ENCODE measurements at places on chromosomes 11 and 22.

DNA sequence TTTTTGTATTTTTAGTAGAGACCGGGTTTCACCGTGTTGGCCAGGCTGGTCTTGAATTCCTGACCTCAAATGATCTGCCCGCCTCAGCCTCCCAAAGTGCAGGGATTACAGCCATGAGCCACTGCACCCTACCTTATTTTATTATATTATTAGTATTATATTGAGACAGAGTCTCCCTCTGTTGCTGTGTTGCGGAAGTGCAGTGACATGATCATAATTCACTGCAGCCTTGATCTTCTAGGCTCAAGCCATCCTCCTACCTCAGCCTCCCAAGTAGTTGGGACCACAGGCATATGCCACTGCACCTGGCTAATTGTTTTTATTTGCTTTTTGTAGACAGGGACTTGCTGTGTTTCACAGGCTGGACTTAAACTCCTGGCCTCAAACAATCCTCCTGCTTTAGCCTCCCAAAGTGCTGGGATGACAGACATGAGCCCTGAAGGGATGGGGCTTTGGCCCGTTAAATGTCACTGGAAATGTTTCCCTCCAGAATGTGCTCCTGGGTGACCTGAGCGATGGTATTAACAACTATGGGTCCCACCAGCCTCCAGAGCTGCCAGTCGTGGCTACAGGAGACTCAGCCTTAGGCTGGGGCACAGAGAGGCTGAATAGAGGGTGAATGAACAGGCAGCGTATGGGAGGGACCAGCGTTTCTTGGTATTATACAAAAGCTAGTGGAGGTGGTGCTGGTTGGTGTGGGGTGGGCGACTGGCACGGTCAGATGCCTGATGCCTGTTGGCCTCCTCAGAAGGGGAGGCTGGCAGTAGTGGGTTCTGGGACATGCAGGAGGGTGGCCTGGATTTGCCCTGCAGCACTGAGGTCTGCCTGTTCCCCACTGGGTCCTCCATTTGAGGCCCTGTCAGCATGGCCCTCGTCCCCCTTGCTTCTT is 7.3 kb downstream of the TANGO2 start:
- DNase-seq, result no peak

- no peak for DNase-seq
Measured at GRCh38 chr11:81986556-81987161, 747.0 kb downstream of the FAM181B start.

DNA sequence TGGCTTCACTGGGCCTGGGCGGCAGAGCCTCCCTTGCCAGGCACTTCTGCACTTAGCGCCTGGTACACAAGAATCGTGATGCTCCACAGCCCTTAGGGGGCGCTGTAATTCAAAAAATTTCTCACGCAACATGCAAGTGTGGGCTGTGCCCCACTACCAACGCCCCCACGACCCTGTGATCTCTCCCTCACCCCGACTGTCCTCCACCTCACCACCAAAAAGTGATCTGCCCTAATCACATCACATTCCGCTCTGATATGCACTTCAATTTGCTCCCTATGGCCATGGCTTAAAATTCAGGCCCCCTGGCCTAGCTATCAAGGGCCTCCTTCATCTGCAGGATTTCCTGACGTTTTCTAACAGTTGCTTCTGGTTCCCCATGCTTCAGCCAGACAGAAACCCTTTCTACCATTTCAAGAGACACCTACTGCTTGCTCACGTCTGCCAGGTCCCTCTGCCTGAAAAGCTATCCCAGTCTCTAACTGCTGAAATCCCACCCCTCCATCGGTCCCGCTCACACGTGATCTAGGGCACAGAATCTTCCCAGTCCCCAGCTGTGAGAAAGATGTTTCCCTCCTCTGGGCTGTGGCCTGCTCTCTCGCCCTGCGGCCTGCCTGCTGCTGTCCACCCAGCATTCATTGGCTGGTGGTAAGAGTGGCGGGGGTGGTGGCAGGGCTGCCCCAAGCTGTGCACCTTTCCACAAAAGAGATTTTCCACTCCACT is 27.9 kb upstream of the LRRC32 start:
- DNase-seq, result no peak

- DNase-seq, result no peak
Measured at GRCh38 chr11:3803726-3804495, 4.4 kb upstream of the PGAP2 start.
